Effector memory CD8-positive, alpha-beta T cell (primary cell): ENCODE measurements at places on chromosomes 1 and 21.

DNA sequence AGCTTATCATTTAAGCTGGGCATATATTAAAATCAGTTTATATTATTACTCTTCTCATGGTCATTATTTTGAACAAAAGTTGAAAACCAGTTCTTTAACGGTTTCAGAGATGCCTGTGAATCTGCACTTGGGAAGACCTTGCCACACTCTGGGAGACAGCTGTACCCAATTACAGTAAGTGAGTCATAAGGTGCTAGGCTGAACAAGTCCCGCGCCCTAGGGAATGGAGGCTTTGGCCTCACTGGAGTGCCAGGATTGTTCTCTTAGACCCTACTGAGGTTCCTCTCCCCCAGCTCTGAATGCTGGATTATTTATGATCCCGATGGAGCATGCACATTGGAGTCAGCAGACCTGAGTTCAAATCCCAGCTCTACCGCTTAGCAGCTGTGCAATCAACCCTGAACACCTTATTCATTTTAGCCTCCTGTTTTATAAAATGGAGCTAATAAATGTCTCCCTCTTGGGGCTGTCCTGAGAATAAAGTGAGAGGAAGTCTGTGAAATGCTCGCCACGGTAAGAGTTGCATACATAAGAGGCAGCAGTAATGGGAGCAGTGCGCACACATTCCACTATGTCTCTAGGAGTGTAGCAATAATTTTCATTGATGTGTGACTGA lies 266.2 kb downstream of the FOXD2 start:
- DNase-seq = no peak

- DNase-seq = no peak
These were observed 145.9 kb upstream of the KAZN start for GRCh38 chr1:14452551-14452950.

GRCh38 chr1:21341517-21342078 lies 51.3 kb upstream of the ECE1 start:
- no peak for DNase-seq

GRCh38 chr1:7770669-7770996 lies 463 bp upstream of the VAMP3 start:
- DNase-seq = no peak

- DNase-seq = no peak
These were observed 213.3 kb upstream of the ZRANB2 start for GRCh38 chr1:71294178-71294577.

DNA sequence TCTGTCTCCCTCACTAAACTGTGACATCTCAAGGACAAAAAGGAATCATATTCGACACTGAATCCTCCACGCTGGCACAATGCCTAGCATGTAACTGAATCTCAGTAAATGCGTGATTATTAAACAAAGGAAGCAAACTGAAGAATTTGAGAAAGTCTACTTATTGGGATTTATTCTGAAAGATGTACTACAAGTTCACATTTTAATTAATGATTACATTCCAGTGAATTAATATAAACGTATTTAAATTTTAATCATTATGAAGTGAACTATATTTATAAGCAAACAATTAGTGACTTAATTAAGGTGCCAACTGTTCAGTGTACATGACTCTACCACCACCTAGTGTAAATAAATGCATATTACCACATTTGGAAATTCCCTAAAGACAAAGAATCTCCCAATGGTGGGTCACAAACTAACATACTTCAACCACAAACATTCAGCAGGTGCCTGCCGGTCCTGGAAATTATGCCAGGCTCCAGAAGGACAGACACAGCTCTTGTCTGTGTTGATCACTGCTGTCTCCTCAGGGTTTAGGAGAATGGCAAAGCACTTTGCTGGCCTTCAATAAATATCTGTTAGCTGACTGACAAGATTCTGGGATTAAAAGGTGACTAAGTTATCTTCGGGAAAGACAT lies 56.3 kb downstream of the SMYD3 start:
- no peak for DNase-seq

DNA sequence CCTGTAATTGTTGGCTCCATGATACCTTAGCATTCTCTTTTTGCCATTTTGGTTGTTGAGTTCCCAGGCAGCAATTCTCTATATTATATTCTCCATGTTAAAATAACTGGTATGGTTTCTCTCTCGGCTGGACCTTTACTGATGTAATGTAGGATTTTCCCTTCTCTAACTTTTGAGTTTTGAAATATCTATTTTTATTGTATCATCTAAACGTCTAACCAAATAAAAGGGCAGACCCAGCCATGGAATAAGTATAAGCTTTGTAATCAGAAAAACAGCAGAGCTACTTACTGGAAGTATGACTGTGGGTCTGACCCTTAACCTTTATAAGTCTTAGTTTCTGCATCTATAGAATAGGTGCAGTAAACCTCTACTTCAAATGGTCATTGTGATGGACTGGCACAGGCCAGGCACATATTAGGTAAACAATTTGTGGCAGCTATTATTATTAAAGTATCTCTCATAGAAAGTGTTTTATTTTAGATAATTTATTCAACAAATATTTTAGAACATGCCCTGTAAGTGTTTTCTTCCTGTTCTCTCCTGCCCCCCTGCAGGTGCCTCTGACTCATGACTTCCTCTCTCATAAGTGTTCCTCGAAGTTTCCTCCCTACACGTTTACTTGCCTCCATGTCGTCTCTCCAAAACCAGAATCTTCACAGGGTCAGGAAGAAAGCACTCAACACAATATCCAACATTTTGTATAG lies 224.9 kb upstream of the FGGY start:
- no peak for DNase-seq

- no peak for DNase-seq
These were observed 3.2 kb downstream of the PPP1R12B start for GRCh38 chr1:202351725-202352124.

DNA sequence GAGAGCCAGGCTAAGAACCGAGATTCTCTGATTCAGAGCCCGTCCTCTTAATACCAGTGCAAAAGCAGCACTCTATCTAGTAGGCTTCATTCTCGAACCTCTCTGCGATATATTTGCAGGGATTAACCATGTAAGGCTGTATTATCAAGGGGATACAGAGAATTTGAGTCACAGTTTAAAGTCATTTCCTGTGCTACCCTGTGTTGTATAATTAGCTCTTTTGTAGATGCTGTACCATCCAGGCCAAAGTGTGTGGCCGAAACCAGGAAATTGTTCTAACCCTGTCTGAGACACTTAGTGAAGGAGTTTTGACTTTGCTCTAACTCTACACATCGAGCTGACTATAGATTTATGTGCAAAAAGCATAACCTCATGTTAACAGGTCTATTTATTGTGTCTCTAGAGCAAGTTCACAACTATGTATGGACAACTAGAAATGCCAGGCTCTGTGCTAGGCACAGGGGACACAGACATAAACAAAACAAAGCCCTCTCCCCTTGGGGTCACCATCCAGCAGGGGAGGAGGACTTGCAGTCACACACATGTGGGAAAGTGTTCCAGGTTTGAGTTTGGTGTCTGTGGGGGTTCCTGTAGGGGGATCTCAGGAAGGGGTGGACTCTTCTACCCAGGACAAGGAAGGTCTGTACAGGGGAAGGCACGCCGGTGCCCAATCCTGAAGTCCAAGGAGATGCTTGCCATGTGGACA lies 182.2 kb downstream of the DHRS3 start:
- peak; percentile 23 for DNase-seq

- DNase-seq = no peak
These were observed 1.8 kb downstream of the FNDC5 start for GRCh38 chr1:32868806-32869455.

GRCh38 chr1:177891809-177892208 lies 78.0 kb downstream of the SEC16B start:
- no peak for DNase-seq

DNA sequence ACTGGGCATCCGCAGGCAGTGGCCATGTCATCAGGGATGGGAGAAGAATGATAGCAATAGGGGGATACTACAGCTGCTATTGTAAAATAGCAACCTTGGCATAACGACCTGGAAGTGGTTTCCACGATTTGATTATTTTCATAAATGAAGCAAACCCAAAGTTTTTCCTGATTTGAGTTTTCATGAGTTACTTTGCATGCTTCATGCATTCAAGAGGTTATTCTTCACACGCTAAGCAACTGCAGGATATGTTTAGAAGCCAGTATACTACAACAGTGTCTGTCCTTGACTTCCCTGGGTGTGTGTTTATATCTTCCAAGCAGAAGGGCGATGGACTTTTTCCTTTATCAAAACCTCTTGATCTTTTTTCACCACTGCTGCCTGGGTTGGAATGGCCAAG lies 281.1 kb upstream of the DUSP10 start:
- no peak for DNase-seq

DNA sequence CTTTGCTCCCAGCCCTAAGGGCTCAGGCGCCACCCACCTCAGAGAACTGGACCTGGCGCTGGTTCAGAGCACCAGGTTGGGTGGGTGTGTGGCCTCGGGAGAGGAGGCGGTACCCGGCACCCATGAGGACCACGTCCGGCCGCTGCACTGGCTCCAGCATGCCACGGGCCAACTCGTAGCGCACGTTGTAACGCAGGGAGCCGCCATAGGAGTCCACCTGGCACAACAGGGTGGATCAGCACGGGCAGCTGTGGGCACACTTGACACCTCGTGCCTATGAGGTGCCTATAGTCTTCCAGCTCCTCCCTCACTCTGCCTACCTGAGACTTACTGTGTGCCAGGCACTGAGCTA lies 56.5 kb downstream of the HSPG2 start:
- DNase-seq = no peak

DNA sequence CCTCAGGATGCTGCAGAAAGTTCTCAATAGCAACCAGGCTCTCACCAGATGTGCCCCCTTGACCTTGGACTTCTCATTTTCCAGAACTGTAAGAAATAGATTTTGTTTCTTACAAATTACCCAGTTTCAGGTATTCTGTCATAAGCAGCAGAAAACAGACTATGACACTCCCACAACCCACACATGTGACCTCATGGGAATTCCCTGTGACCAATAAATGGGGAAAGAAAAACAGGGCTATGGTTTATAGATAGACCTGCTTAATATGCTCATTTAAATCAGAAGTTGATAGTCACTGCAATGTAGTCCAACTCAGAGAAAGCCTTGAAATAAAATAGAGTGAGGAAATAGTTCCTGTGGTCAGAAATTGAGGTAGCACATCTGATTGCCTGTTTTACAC lies 380.9 kb upstream of the PTBP2 start:
- no peak for DNase-seq

- DNase-seq = no peak
These were observed 9.0 kb downstream of the FAM20B start for GRCh38 chr1:179034720-179035119.
